ENCODE measurements at places on chromosomes 7 and 10.

- no peak for DNase-seq
Measured at GRCh38 chr10:75959209-75959608, 527.8 kb downstream of the LRMDA start.

DNA sequence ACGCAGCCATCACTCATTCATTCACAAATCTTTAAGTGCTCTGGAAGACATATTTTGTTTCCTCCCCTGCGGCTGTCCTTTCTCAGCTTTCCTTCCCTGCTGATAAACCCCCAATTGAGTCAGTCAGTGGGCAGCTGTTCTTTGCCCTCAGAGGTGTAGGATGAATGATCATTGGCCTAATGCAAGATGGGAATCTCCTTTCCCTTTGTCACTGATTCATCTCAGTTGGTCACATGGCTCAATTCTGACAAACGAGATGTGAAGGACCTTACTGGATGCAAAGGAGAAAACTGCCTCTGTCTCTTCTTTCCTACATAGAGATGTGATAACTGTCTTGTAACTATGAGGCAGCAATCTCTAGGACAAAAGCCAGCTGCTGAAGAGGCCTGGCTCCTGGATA is 44.6 kb downstream of the COL28A1 start:
- DNase-seq: no peak

GRCh38 chr10:85657476-85658113 is 709.0 kb downstream of the GRID1 start:
- no peak for DNase-seq

GRCh38 chr10:104683567-104683966 is 42.5 kb downstream of the SORCS3 start:
- no peak for DNase-seq

DNA sequence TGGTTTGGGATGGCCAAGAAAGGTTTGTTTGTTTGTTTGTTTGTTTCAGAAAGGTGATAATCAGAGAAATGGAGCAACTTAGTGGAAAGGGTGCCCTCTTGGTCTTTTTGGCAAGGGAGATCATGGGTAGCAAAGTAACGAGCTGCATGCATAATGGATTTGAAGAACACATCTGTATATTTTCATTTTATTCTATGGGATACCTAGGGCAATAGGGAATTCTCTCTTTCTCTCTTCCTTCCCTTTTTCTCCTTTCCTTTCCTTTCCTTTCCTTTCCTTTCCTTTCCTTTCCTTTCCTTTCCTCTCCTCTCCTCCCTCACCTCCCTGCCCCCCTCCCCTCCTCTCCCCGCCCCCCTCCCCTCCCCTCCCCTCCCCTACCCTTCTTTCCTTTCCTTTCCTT is 492.1 kb downstream of the NEBL start:
- no peak for DNase-seq
